Suprapubic skin (tissue), 4 donors: ENCODE measurements at places on chromosomes 13 and 19.
A peak's percentile ranks its signal among the peaks of the same experiment; 100 is the strongest.

DNA sequence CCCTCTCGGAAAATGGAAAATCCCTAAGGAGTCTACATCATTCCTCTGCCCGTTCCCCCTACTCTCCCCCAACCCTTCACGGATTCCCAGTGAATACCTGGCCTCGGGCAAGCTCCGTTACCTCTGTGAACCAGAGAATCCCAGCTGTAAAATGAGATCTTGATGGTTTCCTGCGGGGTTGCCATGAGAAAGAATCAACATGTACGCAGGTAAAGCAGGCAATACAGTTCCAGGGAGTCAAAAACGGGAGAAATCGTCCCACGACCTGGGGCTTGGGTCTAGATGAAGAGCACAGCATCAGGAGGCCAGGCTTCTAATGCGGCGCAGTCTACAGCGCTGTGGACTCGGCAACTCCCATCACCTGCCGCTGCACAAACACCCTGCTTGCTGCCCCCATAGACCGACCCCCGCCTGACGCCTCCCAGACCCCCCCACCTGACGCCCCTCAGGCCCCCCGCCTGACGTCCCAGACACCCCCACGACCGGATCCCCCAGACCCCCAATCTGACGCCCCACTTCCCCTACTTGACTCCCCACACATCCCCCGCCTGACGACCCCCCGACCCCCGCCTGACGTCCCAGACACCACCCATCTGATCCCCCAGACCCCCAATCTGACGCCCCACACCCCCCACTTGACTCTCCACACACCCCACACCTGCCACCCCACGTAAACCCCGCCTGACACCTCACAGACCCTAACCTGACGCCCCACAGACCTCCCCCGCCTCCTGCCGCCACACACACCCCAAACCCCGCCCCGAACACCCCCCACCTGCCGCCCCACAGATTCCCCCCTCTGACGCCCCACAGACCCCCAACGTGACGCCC lies 680 bp downstream of the LIG4 start:
- DNase-seq: peak; percentile 77

GRCh38 chr19:45178262-45179071 lies at the start of gene BLOC1S3:
Gene BLOC1S3 (plus strand): TSS chr19:45178784. CDS start chr19:45179297, 513 bp downstream.
- peak; percentile 100 for DNase-seq

GRCh38 chr13:26996965-26997752 lies 174.5 kb downstream of the USP12 start:
- peak; percentile 39 for DNase-seq

GRCh38 chr19:1245494-1246264 lies 2.7 kb upstream of the MIDN start:
- peak; percentile 86 for DNase-seq
